GM23248 (cell line): ENCODE measurements at places on chromosomes 16 and 17. TPM values are rescaled to one million over a fixed set of nuclear protein-coding genes. Genes with fewer than 3 reads are reported as not detected.

DNA sequence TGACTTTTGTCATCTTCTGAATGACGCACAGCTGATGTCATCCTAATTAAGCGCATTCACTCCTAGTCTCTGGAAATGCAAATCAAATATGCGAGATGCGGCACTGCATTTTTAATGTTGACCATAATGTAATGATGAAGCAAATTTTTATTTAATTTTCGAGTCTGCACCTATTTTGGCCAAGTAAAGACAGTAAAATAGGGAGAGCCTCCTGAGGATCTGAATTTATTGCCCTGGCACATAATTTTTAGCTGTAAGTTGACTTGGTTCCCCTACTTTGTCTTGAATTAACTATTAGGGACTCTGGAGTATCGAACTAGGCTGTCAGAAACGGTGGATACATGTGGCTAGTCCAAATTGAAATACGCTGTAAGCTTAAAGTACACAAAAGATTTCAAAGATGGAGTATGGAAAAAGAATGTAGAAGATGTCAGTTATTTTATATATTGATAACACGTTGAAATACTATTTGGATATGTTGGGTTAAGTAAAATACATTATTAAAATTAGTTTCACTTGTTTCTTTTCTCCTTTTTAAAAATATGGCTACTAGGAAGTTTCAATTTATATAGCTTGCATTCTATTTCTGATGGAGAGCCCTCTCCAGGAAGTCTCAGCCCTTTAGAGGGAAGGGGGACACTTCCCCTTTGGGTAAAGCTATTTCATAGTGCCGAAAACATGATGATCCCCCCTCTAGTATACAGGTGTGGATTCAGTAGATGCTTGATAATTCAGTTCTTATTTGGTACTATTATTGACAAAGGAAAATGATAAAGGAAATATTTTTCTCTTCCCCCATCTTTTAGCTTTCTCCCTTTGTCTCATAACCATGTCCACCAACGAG, 991 bp downstream of the KPNA2 start:
- H3K4me3 ChIP-seq: peak overlapping the region; percentile 99
- H3K4me1 ChIP-seq: peaks cover 18% of the 10 kb centered on the region
- H3K27me3 ChIP-seq: no peaks in the 10 kb centered on the region
- peak; percentile 80 for DNase-seq
- peaks cover 31% of the 10 kb centered on the region for H3K36me3 ChIP-seq

DNA sequence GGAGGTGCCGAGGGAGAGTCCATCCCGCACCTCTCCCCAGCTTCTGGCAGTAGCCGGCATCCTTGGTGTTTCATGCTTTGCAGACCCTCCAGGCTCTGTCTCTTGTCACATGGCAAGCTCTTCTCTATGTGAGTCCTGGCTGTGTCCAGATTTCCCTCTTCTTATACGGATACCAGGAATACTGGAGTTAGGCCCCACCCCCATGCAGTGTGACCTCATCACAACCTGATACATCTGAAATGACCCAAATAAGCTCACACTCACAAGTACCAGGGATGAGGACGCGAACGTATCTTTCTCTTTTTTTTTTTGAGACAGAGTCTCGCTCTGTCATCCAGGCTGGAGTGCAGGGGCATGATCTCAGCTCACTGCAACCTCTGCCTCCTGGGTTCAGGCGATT, 23.3 kb downstream of the TRAP1 start:
- DNase-seq: no peak
- no peaks in the 10 kb centered on the region for H3K36me3 ChIP-seq
- no peak overlapping the region for H3K4me3 ChIP-seq
- no peak overlapping the region for H3K27ac ChIP-seq
- no peaks in the 10 kb centered on the region for H3K27me3 ChIP-seq

DNA sequence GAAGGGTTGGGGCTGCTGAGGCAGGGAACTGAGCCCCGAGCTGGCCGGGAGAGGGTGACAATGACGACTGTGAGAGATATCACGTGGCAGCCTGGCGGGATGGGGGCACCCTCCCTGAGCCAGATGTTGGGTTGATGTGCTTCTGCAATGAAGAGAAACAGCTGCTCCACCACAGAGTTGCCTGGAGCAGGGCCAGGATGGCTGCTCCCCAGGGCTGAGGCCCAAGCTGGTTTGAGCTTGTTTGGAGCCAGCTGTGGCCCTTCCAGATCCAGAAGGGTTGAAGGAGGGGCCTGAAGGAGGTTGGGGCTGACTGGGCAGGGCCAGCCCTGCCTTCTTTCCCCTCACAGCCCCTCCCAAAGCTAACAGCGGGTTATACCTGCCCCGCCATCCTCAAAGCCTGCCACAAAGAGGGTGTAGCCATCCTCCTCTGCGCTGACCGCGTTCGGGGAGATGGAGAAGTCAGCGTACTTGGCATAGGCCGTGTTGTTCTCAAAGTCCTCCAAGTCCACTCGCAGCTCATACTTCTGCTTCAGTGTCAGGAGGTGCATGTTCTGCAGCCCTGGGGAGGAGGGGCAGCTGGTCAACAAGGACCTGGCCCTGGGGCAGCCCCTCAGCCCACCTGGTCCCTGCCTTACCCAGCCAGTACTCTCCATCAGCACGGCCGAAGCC, 2.1 kb downstream of the MFAP4 start:
- H3K4me3 ChIP-seq: no peak overlapping the region
- no peaks in the 10 kb centered on the region for H3K27me3 ChIP-seq
- peak overlapping the region; percentile 94 for H3K27ac ChIP-seq

DNA sequence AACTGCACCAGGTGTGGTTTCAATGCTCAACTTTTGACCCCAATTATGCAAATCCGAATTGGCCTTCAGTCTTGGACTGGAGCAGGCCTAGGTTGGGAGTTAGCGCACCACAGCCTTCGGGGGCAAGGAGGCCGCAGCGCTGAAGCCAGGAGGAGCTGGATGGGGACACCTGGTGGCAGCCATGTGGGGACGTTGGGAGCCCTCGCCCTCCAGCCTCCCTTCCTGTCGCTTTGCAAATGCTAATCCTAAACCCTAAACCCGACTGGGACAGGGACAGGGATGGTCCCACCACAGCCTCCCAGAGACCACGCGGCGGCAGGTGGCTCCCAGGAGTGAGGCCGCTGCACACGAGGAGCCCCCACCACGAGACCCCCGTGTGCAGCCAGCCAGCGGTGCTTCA, 58.7 kb downstream of the KLHDC4 start:
- DNase-seq: no peak
- H3K4me3 ChIP-seq: no peak overlapping the region
- H3K27ac ChIP-seq: no peak overlapping the region
- no peaks in the 10 kb centered on the region for H3K27me3 ChIP-seq

- peaks cover 27% of the 10 kb centered on the region for H3K27me3 ChIP-seq
- no peaks in the 10 kb centered on the region for H3K36me3 ChIP-seq
- no peak for DNase-seq
- no peak overlapping the region for H3K4me3 ChIP-seq
- H3K4me1 ChIP-seq: no peaks in the 10 kb centered on the region
Measured at GRCh38 chr16:73882033-73882432, 414.6 kb upstream of the PSMD7 start.

DNA sequence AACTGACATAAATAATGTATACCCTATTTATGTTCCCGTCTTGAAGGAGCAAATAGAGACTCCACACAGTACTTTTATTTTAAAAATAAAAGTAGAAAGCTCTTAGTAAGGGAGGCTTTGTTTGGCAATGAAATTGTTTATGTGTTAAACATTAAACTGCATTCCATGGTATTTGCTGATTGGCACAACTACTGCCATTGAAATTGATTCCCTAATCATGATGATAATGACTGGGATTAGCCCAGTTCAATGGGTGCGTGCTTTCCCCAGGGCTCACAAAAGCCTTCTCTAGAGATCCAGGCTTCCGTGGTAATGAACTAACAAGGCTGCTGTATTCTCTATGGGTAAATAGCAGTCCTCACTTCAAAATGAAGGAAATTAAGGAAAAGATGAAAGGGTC, 67.5 kb downstream of the GPRC5B start:
- no peak overlapping the region for H3K27ac ChIP-seq
- H3K4me3 ChIP-seq: no peak overlapping the region
- H3K36me3 ChIP-seq: no peaks in the 10 kb centered on the region
- no peaks in the 10 kb centered on the region for H3K4me1 ChIP-seq
- H3K27me3 ChIP-seq: no peaks in the 10 kb centered on the region

DNA sequence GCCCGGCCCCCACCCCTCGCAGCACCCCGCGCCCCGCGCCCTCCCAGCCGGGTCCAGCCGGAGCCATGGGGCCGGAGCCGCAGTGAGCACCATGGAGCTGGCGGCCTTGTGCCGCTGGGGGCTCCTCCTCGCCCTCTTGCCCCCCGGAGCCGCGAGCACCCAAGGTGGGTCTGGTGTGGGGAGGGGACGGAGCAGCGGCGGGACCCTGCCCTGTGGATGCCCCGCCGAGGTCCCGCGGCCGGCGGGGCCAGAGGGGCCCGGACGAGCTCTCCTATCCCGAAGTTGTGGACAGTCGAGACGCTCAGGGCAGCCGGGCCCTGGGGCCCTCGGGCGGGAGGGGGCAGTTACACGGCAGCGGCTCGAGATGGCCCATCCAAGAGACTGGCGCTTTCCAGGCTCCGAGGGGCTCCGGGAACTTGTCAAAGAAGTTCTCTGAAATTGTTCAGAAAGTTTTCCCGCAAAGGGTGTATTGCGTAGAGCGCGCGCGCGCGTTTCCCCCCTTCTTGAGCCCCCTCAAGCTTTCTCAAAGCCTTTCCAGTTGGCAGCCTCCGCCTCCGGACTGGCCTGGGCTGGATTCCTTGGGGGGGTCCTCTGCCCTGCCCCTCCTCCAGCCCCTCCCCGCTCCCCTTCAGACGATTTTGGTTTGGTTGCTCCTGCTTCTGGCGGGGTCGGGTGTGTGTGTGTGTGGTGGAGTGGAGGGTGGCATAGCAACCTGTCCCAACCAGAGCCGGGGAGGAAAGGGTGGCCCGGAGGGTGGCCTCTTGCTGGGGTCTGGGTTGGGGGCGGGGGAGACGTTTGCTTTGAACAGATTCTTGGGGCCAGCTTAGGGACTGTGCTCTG, 504 bp downstream of the ERBB2 start:
- H3K27me3 ChIP-seq: no peaks in the 10 kb centered on the region
- H3K36me3 ChIP-seq: no peaks in the 10 kb centered on the region
- H3K27ac ChIP-seq: no peak overlapping the region
- peaks cover 11% of the 10 kb centered on the region for H3K4me1 ChIP-seq

The TNP2 gene
- total RNA-seq: not detected in 2 replicates

The NOXO1 gene
- not detected in 2 replicates for total RNA-seq

DNA sequence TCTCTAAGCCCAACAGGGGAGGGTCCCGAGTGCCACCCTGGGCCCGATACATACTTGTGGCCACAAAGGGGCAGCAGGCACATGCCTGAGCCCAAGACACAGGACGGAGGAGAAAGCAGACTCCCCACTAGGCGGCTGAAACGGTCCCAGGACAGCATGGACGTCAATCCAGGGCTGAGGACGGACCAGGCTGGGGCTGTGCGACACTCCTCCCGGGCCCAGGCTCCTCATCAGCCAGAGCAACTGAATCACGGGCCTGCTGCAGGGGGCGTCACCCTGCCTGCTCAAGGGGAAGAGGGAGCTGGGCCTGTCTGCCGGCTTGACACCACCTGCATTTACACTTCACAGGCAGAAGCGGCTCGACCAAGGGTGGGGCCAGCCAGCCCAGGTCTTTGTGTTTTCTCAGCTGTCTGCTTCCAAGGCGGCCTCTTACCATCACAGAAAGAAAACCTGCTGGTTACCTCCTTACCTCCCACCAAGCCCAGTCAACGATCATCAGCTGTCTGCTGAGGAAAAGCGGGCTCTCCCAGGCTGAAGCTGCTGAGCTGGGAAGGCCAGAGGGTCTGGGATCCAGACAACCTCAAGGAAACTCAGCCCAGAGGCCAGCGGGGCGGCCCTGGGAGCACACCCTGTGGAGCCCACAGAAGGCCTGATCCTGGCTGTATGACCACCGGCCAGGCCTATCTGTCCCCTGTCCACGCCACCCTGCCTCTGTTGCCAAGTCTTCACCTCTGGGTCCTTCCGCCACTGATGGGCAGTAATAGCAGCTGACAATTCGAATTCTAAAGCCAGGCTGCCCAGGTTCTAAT, 26.4 kb downstream of the KIFC3 start:
- H3K27me3 ChIP-seq: no peaks in the 10 kb centered on the region
- peaks cover 6% of the 10 kb centered on the region; the same call in 1 of the 2 replicates for H3K36me3 ChIP-seq
- no peak overlapping the region for H3K27ac ChIP-seq
- H3K4me3 ChIP-seq: no peak overlapping the region
- no peak for DNase-seq

GRCh38 chr16:11708421-11708820, 34.2 kb downstream of the TXNDC11 start:
- H3K4me3 ChIP-seq: no peak overlapping the region
- peak overlapping the region; percentile 59 for H3K27ac ChIP-seq
- H3K27me3 ChIP-seq: no peaks in the 10 kb centered on the region
- DNase-seq: peak; percentile 42

DNA sequence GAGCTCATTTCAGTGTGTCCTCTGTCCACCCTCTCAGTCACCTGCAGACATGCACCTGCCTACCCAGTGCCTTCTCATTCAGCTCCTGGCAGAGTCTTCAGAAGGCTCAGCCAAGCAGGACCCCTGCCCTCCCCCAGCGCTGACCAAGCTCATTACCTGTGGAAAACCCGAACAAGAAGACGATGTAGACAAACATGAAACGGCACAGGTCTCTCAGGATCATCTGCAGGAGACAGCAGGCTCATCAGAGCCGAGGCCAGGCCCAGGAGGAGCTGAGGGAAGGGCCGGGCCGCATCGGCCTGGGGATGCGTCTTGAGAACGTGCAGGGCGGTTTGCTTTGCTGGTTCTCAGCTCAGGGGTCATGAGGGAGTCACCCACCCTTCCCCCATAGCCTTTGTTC, 19.4 kb upstream of the TRPV3 start:
- H3K27me3 ChIP-seq: no peaks in the 10 kb centered on the region
- H3K4me1 ChIP-seq: peaks cover 11% of the 10 kb centered on the region
- no peak for DNase-seq
- no peak overlapping the region for H3K4me3 ChIP-seq

The SLC12A3 gene
- not detected in 2 replicates for total RNA-seq

DNA sequence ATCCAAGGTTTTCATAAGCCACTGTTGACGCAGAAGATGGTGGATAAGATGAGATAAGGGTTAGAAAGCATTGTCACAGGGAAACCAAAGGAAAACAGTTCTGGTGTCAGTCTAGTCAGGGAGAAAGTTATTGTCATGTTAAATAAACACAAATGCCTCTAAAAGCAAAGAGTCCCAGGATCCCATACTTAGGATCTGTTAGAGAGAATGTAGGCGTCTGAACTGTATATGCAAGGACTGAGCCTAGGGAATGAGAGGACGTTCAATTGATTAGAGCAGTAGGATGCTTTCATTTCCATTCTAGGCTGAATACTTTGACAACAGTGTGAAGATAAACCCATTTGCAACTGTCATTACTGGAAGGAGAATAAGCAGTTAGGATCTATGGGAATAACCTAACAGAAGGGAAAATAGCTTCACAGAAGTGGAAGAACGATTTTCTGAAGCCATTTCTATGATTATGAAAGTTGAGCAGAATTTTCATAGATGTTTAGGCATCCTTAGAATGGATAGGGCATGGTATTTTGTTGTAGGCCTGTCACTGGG, 1149.1 kb upstream of the CDH8 start:
- H3K27me3 ChIP-seq: no peaks in the 10 kb centered on the region
- no peaks in the 10 kb centered on the region for H3K4me1 ChIP-seq
- no peaks in the 10 kb centered on the region for H3K36me3 ChIP-seq
- DNase-seq: no peak

The SLC38A8 gene
- total RNA-seq: not detected in 2 replicates

The BAHCC1 gene
- total RNA-seq: 3.0 and 5.2 TPM in 2 replicates

The TEX14 gene
- total RNA-seq: not detected in 2 replicates
